HT-29 (cell line): ENCODE measurements at places on chromosomes 2 and 18.

DNA sequence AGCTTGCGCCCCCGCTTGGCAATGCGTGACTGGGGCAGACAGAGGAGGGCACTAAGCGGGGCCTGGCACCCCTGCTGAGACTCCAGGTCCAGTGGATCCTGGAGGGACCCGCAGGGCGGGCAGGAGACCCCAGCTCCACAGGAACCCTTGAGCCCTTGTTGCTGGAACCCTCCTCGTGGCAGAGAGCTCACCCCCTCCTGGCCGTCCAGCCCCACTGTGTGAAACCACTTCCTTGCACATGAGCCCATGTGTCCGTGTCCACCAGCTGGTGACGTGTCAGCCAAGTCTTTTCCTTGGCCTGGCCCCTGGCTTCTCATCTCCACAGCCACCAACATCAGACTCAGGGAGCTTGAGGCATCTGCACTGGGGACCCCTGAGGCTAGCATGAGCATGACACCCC is 38.0 kb downstream of the BIN1 start:
- no peak for DNase-seq

GRCh38 chr2:200625958-200626363 is 40.1 kb downstream of the AOX1 start:
- DNase-seq: no peak

- DNase-seq: no peak
Measured at GRCh38 chr18:66550366-66550765, 53.5 kb downstream of the CDH19 start.

DNA sequence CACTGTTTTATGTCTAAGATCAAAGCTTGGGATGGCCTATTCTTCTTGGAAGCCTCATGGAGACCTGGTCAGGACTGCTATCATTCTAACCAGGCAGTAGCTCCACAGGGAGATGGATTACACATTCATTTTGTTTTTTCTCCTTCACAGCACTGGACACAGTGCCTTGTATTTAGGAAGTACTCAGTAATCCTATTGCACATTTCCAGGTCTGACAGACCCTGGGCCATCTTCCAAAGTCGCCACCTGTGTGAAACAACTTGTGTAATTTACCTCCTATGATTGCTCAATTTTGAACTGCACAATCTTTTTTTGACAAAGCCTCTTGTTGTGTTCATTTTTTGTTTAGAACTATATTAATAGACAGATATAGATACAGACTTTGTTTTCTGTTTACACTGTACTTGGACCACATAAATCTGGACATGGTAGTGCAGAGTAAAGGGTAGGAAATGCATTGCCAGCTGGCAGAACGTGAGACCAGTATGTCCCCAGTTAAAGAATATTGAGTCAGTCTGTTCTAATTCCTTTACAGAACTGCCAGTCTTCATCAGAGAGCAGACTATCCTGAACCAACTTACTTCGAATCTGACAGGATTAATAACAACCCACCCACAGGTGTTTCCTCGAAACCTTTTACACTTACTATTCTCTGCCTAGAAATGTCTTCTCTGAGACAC is 277.8 kb upstream of the CYRIA start:
- DNase-seq: no peak

DNA sequence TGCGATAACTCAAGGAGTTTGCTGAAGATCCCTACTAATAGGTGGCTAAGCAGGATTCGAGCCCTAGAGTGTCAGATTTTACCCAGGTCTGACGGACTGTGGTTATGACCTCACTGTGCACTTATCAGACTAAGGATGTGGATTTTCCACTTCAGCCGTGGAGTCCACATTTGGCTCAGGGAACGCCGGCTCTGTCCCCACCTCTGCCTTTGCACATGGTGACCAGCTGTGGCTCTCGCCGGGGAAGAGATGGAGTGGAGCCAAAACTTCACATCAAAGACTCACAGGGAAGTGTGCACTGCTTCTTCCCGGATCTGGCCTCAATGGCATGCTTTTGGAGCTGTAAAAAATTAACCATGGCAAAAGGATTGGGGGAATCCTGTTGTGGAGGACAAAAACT is 249.3 kb upstream of the APCDD1 start:
- peak; percentile 32 for DNase-seq

DNA sequence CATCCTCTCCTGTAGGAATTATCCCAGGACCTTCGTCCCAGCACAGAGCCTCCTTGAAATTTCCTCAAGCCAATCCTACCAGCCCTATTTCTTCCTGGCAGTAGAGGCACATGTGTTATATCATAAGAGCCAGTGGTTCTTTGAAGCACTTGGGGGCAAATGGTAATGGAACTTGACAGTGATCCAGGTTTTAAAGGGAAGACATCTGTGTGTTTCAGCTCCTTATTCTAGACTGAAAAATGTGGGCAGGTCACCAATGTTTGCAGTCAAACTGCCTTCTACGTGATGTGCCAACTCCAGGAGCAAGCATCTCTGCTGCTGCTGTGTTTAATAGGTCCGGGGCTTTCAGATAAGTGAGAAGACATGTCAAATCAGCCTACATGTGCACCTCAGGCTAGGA is 157.1 kb downstream of the GALNT14 start:
- no peak for DNase-seq
